ENCODE measurements at places on chromosomes 3 and 15.

DNA sequence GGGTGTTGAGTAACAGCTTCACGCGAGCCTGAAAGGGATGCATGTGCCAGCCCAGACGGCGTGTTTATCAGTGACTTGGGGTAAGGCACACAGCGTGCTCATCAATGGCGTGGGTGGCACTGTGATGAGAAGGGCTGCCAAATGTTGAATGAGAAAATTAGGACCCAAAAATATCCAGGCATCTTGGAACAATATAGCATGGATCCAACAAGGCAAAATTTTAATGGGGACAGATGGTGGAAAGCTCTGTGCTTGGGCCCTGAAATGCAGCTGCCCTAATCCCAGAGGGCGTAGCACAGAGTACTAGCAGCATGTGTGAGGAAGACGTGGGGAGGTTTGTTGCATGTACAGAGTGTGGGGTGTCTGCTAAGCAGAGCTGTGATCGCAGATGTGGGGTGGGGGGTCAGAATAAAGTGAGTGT lies 48.9 kb downstream of the SSUH2 start:
- no peak for DNase-seq

GRCh38 chr3:139325551-139325950 lies 18.3 kb upstream of the MRPS22 start:
- DNase-seq = no peak

DNA sequence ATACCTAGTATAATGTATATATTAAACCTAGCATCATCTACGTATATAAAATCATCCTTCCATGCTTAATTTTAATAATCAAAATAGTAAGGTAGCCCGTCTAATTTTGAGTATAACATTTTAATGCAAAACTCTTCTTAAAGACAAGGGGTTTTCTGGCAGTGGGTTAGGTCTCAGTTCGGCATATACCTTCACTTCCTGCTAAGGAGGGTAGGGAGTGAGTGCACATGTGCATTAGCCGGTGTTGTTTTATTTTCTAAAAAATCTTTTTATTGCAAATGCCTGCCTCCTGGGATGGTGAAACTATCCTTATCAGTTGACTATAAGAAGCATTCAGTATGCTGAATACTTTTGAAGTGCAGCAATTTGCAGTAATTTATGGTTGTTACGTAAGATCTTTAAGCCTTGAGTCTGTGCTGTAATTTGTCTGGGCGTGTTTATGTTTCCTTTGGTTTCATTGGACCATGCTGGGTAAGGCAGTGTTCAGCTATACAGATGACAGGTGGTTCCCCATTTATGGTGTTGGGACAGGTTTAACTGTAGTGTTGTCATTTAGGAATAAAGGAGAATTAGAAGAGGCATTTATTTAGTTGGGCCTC lies 11.7 kb downstream of the ARHGEF26 start:
- no peak for DNase-seq

DNA sequence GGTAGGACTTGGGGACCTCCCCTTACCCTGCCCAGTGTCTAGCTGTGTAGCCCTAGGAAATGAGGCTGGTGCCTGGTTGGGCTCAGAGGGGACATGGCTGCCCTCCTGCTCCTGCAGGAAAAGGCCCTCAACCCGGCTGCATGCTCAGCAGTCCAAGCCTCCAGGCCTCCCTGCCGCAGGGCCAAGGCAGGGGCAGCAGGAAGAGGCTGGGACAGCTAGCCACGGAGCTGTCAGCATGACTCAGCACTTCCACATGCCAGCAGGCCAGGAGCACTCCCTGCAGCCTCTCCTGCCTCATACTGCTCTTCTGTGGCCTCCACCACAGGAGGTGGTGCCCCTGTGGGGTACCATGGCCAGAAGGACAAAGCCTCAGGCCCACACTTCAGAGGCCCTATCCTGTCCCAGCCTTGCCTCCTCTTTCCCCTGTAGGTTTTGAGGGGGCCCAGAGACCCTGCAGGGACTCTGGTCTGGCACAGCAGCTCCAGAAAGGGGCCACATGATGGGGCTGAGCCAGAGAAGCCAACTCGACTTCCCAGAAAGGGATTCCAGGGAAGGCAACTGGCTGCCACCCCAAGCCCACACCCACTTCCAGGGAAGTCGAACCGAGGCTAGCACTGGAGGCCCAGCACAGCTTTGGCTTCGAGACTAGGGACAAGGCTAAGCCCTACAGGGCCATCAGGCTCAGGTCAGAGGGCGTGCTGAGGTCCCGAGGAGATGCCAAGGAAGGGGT lies 19.5 kb downstream of the TKT start:
- DNase-seq = no peak

DNA sequence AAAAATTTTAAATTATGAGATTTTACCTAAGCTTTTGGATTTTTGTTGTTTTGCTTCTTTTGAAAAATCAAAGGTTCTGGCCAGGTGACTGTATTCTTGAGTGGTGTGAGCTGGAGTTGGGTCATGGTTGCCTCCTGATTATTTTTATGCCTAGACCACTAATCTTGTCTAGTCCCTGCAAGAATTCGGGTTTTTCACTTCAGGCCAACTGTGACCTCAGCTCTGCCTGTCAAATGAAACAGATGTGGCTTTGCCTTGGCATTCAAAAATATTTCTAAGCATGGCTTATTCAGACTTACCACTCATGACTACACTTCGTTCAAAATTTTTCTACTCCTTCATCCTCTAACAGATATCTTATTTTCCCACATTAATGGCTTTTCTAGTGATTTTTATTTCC lies 25.4 kb upstream of the CDV3 start:
- no peak for DNase-seq

GRCh38 chr3:98971169-98971681 lies 69.7 kb upstream of the DCBLD2 start:
- DNase-seq = no peak

DNA sequence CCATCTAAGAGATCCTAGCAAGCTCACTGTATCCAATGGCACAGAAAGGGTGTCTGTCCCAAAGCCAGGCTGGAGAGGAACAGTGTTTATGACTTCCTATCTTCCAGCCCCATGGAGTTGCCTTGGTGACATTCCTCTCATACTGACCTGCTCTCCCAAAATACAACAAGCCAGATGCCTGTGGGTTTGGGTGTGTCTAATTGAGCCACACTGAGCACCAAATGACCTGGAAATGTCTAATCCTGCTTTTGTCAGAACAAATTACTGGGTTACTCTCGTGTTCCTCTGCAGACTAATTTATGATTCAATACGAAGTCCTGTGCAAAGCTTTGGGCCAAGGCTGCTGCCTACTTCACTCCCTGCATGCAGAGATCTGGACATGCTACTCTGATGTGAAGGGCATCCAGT lies 98.1 kb upstream of the STRIT1 start:
- DNase-seq = no peak

DNA sequence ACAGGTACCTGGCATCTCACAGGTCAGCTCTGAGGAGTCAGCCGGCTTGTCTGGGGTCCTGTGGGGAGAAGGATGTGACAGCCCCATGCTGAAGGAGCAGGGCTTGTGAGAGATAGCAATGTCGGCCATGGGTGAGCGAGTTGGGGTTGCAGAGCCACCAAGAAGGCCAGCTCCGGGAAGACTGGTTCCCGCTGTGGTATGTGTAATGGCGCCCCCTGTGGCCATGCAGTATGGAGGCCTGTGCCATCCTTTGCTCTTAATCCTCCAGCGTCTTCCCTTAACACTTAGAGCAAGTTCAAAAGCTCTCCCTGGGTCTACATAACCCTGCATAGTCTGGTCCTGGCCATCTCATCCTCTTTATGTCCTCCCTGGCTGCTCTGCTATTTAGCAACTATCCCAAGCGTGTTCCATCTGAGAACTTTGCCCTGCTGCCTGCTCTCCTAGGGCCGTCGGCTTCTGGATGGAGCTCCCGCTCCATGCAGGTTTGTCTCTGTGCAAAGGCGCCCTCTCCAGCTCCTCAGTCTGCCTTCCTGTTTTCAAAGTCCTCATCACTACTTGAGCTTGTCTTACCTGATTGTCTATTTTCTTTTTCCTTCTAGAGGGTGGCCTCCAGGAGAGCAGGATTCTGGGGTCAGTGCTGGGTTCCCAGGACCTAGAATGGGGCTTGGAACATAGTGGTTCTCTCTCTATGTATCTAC lies 40.8 kb upstream of the IQCF6 start:
- no peak for DNase-seq

- DNase-seq = no peak
Measured at GRCh38 chr15:41106947-41107346, 9.1 kb downstream of the INO80 start.

GRCh38 chr3:184761075-184761841 lies 49.4 kb upstream of the MAGEF1 start:
- DNase-seq = no peak

GRCh38 chr3:115498898-115499297 lies 124.4 kb upstream of the GAP43 start:
- no peak for DNase-seq

GRCh38 chr3:120102674-120103073 lies 8.4 kb upstream of the GSK3B start:
- no peak for DNase-seq

DNA sequence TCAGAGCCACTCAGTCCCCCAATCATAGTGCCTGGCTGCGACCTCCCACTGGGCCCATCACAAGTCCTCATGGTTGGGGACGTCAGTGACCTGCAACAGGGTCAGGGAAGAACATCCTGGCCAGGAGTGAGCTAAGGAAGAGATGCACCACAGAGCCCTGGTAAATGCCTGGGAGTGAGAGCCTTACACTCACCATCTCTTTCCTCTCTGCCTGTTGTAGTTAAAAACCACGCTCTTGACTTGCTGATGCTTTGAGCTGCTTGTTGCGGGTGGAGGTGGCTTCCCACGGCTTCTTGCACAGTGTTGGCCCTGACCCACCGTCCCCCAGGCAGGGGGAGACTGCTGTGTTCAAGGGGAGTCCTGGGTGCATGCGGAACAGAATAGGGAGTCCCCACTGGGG lies 91.1 kb upstream of the RGMA start:
- DNase-seq = no peak

- DNase-seq = peak; percentile 70
Measured at GRCh38 chr3:20041197-20041780, 1.0 kb downstream of the KAT2B start.

- no peak for DNase-seq
Measured at GRCh38 chr15:91472316-91472756, 372.3 kb downstream of the SV2B start.

DNA sequence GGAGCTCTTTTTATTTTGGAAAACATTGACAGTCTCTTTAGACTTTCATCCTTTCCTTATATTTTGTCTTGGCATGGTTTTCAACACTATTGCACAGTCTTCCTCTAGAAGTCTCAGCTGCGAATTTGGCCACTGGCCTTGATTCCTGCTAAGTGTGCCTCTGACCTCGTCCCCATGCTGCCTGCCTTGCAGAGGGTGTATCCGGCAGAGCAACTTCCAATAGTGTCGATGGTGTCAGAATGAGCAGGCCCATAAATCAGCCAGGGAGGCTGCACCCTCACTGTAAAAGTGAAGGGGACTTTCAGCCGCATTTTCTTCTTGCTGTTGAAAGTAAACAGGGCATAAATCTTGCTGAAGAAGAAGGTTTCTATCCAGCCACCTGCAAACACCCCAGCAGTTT lies 336.7 kb upstream of the TRIM42 start:
- DNase-seq = no peak

GRCh38 chr15:67968966-67969365 lies 85.1 kb upstream of the PIAS1 start:
- no peak for DNase-seq

- DNase-seq = no peak
Measured at GRCh38 chr3:162666835-162667234, 1170.2 kb downstream of the OTOL1 start.

GRCh38 chr15:65862682-65863081 lies 6.6 kb upstream of the RAB11A start:
- peak; percentile 46 for DNase-seq

- DNase-seq = no peak
Measured at GRCh38 chr3:195708061-195708460, 12.7 kb upstream of the MUC20 start.

DNA sequence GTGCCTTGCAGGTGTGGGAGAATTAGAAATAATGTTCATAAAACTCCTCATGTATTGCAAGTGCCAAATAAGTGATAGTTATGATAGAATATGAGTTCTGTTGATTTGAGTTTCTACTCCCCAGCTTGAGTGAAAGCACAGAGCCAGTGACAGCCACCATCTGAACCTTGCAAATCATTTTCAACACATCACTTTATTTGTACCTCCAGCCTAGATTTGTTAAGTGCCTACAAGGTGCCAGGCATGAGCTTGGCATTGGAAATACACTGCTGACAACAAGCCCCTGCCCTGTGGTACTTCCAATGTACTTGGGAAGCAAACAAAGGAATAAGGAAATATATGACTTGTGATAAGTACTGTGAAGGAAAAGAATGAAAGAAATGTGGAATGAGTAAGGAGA lies 17.0 kb downstream of the FEZF2 start:
- DNase-seq = no peak

DNA sequence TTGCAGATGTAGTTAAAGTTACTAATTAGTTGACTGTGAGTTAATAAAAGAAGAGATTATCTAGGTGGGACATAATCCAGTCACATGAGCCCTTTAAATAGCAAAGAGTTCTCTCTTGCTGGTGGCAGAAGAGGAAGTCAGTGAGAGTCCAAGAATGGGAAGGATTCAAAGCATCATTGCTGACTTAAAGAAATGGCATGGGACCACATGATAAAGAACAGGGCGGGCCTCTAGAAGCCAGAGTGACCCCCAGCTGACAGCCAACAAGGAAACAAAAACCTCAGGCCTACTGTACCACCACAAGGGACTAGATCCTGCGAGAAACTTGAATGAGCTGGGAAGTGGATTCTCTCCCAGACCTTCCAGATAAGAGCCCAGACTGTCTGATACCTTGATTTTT lies 447.2 kb upstream of the CCDC54 start:
- DNase-seq = no peak

DNA sequence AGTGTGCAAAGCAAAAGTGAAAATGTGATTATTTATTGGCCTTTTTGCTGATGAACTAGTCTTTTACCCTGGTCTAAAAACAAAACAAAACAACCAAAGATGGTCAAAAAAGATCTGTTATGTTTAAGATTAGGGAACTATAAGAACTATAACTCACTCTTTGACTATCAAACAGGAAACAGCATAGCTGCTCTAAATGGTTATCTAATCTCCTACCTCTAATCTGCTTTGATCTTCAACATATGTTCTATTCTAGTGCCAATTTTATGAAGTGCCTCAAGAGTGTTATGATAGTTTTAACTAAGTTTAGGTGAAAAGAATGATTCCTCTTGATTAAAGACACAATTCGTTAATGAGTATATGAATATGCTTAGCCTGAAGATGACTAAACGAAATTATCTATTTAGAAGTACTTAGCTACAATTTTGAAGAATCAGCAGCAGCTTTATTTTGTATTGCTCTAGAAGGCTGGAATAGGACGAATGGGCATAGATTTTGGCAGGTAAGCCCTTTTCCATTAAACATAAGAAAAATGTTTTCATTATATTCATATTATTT lies 46.0 kb downstream of the SETD2 start:
- DNase-seq = no peak

DNA sequence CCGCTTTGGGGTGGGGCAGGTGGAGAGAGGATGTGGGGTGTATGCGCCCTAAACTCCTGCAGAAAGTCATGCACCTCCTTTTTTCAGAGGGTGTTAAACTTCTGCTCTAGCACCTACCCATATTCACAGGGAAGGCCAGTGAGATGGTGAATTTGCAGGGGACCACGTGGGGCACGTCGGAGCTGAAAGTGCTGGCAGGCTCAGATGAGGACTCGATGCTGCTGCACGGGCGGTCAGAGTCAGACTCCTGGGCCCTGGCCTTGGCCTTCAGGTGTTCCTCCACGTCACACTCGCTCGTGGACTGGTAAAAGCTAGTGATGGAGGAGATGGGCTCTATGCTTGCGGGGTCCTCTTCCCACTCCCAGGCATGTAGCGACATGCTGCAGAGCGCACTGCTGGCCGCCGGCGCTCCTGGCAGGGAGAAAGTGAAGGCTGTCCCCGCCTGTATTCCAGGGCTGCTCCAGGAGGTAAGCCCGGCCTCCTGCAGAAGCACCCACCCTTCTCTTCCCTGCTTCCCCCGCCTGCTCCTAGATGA lies 883 bp downstream of the CFAP92 start:
- no peak for DNase-seq

Data from stimulated activated CD8-positive, alpha-beta memory T cell treated with anti-CD3 and anti-CD28 coated beads, Interleukin-7, amount 100 ng/mL, for 24 hours (primary cell).